ENCODE measurements at places on chromosomes 4 and X. TPM values are rescaled to one million over a fixed set of nuclear protein-coding genes. Genes with fewer than 3 reads are reported as not detected.

VCX3A gene
- total RNA-seq, result not detected

KLF8 gene
- total RNA-seq, result 3.2 TPM

MAGEA10 gene
- total RNA-seq, result not detected

NMU gene
- total RNA-seq, result not detected

RTL5 gene
- total RNA-seq, result 5.6 TPM

PGM2 gene
- total RNA-seq, result 42.3 TPM

FAM47A gene
- not detected for total RNA-seq

ANXA3 gene
- 5.0 TPM for total RNA-seq

DOCK11 gene
- 13.1 TPM for total RNA-seq

NEIL3 gene
- 6.6 TPM for total RNA-seq

NRK gene
- total RNA-seq, result 1.2 TPM

STK32B gene
- 4.1 TPM for total RNA-seq

SPANXB1 gene
- total RNA-seq, result not detected

GLRA2 gene
- not detected for total RNA-seq

GJB1 gene
- total RNA-seq, result not detected

SPACA5 gene
- not detected for total RNA-seq

RBM46 gene
- under 0.01 TPM for total RNA-seq

ADH1C gene
- 1.1 TPM for total RNA-seq

PPARGC1A gene
- 1.5 TPM for total RNA-seq
